Sigmoid colon (tissue), 7 donors: ENCODE measurements at places on chromosomes 12 and 14. TPM values are rescaled to one million over a fixed set of nuclear protein-coding genes. Genes with fewer than 3 reads are reported as not detected.

GRCh38 chr12:55073043-55074022 lies 52.9 kb upstream of the OR9K2 start:
- peak; percentile 79 for DNase-seq

- no peak for DNase-seq
Observed at GRCh38 chr12:120252071-120252906, 13.2 kb downstream of the PXN start.

GRCh38 chr12:45975506-45975905 lies 14.9 kb downstream of the SCAF11 start:
- DNase-seq, result no peak

DNA sequence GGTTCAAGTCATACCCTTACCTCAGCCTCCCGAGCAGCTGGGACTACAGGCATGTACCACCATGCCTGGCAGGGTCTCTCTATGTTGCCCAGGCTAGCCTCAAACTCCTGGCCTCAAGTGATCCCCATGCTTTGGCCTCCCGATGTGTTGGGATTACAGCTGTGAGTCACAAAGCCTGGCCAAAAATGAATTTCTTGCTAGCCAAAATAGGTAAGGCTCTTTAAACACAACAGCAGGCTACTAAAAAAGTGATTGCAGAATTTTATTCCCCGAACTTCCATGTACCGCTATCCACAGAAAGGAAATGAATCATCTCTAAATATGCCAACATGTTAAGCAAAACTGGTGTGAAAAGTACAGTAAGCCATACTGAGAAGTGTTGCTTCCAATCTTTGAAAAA lies 50.6 kb downstream of the WDHD1 start:
- DNase-seq, result no peak

DNA sequence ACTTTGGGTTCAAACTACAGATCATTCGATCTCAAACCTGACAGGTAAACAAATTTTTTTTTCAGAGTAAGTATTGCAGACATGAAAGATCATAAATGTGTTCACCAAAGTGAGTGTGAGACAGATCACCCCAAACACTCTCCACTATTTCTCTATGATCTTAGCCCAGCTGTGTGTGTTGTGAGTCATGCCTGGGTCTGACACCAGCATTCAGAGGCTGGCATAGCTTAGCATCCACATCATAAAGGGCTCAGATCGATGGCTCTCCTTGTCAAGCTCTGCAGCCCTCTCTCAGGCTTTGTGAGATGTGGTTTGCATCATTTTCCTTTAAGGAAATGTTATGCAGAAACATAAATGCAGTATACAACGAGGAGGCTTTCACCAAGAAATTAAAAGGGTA lies 164.9 kb downstream of the ETV6 start:
- DNase-seq, result no peak

GRCh38 chr14:94374749-94375260 lies 13.6 kb downstream of the SERPINA1 start:
- peak; percentile 19 for DNase-seq

- no peak for DNase-seq
Observed at GRCh38 chr12:63900922-63901793, 56.7 kb downstream of the SRGAP1 start.

DNA sequence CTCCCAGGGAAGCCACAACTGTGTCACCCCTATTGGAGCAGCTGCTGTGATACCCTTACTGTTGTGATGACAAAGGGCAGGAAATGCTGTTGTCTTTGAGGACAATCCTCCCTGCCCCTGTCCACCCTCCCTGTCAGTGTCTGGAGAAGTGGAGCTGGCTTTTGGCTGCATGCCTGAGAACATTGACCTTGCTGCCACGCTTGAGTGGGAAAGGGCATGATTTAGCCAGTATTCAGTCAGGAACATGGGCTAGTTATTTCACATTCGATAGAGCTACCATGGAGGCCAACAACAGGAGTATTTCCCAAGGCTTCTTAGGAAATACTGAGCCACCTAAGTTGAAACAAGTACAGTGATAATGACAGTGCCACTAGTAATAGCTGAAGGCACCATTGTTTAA lies 59.4 kb downstream of the MYRFL start:
- no peak for DNase-seq

- DNase-seq, result no peak
Observed at GRCh38 chr14:90781876-90782275, 34.4 kb downstream of the TTC7B start.

- no peak for DNase-seq
Observed at GRCh38 chr12:21571046-21571445, 33.6 kb downstream of the GYS2 start.

The FSCB gene
- total RNA-seq, result not detected
